ENCODE measurements at places on chromosomes 11 and 22.

- DNase-seq, result no peak
These were observed 39.2 kb upstream of the KLHL35 start for GRCh38 chr11:75472081-75472732.

GRCh38 chr22:37211866-37212173 is 457 bp downstream of the SSTR3 start:
- no peak for DNase-seq

DNA sequence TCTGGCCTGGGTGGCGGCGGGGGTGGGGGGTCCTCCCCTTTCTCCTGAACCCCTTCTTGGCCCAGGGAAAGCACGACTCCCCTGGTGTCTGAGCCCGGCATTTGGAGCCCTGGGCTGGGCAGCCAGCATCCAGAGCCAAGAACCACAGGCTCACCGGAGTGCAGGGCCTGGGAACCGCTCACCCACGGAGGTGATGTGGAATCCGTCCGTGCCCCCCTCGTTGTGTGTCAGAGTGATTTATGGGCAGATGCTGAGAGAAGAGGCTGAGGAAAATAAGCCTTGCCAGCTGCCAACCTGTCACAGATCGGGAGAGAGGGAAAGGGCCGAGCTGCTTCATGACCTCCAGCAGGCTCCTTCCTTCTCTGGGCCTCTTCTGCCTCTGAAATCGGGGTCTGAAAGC is 33.7 kb downstream of the WNT11 start:
- DNase-seq, result no peak

GRCh38 chr22:25153961-25154666 is 45.5 kb upstream of the CRYBB3 start:
- DNase-seq, result no peak

DNA sequence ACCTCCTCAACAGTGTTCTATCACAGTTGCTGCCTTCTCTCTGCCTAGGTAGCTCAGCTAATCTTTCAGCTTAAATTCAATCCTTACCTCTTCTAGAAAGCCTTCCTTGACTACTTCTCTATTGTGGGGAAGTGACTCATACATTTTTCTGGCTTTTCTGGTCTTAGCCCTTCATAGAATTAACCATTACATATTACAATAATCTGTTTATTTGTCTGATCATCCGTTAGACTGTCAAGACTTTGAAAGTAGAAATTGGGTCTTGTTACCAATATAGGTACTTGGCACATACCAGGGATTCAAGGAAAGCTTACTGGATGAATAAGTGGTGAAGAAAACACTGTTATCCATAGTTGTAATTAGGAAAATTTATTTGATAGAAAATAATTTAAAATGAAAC is 89.6 kb downstream of the FANCF start:
- DNase-seq, result no peak

GRCh38 chr11:115691030-115691429 is 186.8 kb upstream of the CADM1 start:
- no peak for DNase-seq

GRCh38 chr11:127074151-127074761 is 73.7 kb upstream of the KIRREL3 start:
- DNase-seq, result no peak

- DNase-seq, result no peak
These were observed 42.5 kb upstream of the KCNA4 start for GRCh38 chr11:30059172-30059815.

DNA sequence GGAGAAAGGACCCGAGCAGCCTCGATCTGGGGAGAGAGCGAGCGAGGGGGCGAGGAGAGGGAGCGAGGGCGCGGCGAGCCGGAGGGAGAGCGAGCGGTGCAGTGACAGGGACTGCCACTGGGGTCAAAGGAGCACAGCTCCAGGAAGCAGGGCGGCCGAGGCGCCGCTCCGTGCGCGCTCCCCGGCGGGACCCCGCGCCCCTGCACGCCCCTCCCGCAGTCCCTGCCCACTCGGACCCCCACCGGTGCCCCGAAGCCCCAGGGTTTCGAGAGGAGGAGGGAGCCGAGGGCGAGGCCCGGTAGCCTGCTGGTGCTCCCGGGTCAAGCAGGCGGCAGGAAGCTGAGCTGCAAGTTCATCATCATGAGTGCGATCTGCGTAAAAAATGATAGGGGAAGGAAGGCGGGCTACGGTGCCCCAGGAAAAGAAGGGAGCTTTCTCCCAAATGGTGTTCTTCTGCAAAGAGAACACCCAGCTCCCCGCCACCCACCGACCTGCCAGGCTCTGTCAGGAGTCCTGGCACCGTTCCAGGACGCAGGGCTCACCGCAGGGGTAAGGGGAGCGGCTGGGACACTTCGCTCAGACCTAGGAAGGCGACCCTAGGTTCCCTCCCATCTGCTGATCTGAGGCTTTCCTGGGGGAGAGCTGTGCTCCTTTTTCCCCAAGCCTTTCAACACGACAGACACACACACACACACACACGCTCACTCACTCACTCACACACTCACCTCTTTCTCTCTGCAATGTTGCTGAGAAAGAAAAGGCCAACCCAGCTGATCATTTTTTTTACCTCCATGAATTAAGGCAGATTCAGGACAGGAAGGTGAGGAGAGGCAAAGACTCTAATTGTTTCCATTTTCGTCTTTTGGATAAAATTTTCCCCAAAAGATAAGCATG is at the start of gene MPPED2:
MPPED2 (minus strand) TSS at position 103 of the 894 bp plus-strand sequence. CDS start 5,980 bp downstream, outside the sequence.
- no peak for DNase-seq

DNA sequence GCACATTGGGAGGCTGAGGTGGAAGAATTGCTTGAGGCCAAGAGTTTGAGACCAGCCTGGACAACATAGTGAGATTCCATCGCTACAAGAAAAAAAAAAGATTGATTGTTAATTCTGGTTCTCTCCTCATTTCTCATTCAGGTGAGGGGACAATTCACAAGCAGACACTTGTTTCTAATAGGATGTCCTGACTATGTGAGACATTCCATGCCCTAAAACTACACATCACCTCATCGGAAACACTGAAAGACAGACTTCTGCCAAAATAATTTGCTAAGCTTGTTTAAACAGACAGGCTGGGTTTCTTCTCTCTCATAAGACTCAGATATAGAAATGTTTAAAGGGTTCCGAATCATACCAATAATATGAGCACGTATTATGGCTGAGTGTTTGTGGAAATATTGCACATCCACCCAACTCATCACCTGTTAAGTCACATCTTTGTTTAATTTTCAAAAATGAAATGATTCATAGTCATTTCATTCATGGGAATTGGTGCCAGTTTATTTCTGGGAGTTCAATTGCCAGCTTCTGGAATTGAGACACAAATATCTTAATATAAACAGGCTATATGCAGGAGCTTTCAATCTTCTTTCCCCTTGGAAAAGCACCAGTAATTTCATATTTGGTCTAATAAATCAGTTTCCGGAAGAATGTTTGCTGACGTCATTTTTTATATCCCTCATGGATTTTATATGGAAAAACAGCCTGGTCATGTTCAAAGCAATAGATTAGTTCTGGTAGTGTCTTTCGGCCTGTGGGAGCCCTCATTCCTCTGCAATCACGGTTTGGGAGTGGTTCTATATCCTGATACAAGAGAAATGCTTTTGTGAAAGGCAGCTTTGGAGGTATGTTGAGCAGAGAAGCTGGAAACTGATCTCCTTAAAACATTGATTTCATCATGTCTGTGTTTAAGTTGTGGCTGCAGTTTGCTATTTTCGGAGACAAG is 87.0 kb downstream of the BDNF start:
- no peak for DNase-seq

GRCh38 chr11:1476940-1477736 is 9.4 kb downstream of the MOB2 start:
- no peak for DNase-seq

- DNase-seq, result no peak
These were observed 760 bp upstream of the CELSR1 start for GRCh38 chr22:46537946-46538813.

DNA sequence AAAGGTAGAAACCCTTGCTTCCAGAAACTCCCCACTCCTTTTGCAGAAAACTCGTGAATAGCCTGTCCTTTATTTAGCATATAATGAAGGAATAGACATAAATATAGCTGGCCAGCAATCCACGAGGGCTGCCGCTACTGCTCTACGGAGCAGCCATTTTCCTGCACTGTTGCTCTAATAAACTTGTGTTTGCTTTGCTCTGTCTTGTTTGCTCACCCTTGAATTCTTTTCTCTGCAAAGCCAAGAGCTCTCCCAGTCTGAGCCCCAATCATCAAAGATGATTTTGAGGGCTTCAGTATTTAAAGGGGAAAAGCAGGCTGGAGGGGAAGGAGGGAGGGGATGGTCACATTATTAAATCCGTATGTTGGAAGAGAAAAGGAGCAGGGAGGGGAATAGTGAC is 16.6 kb upstream of the CHKA start:
- DNase-seq, result no peak

GRCh38 chr11:16936643-16937042 is 77.6 kb downstream of the PLEKHA7 start:
- DNase-seq, result no peak

DNA sequence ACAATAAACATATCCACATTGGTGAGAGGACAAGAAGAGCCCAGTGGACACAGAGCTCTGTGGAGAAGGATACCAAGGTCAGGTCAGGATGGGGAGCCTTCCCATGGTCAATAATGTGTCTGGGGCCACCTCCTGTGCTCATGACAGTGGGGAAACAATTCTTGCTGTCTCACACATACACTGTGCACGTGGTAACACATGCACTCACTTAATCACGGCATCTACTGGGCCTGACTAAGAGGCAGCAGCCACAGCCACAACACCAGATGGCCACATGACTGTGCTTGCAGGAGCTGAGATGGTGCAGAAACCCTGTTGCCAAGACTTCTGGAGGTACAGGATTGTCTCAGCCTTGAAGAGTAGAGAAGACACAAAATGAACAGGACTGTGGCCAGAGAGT is 28.6 kb downstream of the C22orf42 start:
- DNase-seq, result no peak

DNA sequence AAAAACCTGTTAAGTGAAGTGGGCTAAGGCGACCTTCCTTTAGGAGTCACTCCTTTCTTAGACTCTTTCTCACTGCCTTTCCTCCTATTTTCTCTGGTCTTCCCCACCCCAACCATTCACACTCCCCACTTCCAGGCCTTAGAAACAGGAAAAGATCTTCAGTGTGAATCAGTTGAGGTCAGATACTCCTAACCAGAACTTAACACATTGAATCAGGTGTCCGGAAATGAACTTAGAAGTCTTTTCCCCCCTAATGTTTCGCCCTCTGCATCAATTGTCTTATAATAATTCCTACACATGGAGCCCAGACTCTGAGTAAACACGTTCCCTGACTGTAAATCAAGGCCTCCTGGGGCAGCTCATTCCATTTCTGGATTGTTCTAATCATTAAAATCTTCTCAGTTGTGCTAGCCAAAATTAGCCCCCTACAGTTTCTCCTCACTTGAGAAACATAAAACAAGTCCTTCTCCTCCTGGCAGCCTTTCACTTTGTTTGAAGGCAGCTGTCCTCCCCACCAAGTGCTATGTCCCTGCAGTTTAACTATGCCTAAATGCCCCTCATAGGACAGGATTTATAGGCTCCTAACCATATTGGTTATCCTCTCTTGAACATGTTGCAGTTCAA is 32.7 kb upstream of the USP47 start:
- DNase-seq, result no peak

DNA sequence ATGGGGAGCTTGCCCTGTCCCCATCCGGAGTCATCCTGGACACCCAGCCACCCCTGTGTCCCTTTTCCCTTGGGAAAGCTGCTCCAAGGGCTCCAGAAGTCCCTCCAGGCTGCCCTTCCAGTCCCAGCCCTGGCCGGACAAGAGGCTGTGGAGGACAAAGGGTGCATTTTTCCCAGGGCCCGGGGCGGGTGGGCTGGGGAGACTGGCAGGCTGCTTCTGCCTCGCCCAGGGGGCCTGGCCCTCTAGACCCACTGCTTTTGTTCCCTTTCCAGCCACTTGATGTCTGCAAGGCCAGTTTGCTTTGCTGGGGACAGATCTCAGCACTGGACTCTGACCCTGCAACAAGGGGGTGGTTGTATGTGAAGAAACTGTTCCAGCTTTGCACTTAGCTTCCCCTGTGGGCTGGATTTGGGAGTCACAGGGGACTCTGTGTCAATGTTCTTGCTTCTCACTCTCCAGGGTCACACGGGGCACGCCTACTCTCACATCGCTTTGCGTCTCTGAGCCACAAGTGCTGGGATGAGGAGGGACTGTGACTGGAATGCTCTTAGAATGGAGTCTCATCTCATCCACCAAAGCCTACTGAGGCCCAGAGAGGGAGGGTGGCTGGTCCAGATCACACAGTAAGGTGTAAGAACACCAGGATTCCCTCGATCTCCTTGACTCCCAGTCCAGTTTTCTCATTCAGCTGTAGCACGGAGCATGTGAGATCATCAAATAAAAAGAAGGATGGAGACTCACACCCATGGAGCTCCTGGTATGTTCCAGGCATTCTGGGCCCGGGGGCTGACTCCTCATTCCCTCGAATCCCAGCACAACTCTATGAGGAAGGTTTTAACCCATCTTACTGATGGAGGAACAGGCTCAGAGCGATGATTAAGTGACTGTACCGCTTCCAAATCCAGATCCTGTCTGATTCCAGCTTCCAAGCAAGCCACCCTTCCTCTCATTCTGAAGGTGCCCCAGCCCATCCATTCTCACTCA is 59.9 kb downstream of the FBXO7 start:
- DNase-seq, result no peak

- DNase-seq, result no peak
These were observed 6.7 kb downstream of the INCENP start for GRCh38 chr11:62130283-62131169.

DNA sequence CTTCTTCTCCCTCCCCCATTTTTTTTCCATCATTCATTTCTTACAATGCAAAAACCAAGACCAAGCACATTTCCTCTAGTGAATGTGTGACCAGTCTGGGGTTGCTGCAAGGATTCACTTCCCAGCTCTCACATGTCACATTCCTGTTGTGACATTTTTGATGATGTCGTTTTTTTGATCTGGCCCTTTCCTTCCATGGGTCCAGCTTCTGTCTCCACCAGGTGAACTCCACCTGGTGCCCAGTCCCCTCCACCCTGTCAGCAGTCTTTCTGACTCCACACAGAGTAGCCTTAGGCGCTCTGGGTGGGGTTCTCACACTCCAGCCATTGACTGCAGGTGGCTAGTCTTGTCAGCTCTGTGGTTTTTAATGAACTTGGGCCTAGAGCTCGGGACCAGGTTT is 15.6 kb downstream of the PANX1 start:
- DNase-seq, result no peak

GRCh38 chr22:49887064-49887451 is 31.2 kb downstream of the ALG12 start:
- DNase-seq, result no peak

DNA sequence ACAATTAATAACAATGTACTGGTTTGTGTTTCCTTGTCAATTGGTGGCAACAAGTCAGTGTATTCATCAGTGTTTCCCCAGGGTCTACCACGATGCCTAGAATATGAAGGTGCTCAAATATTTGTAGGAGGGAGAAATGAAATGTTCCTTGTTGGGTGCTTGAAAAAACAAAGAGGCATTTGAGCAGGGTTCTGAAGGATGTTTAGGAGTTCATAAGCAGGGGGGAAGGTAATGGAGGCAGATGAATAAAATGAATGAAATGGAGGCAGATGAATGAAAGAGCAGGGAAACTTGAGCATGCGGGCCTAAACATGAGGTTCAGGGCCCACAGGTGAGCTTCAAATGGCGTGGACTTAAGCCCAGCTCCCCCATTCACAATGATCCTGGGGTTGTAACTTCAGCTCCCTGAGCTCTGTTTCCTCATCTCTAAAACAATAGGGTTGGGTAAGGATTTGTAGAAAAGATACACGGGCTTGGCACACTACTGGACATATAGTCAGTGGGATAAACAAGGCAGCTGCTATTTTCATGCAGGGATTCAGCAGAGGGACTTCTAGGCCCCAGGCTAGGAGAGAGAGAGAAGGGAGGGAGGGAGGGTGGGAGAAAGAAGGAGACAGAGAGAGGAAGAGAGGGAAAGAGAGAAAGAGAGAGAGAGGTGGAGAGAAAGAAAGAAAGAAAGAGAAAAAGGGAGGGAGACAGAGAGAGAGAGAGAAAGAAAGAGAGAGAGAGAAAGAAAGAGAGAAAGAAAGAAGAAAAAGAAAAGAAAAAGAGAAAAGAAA is 73.7 kb downstream of the MN1 start:
- no peak for DNase-seq
